Activated CD8-positive, alpha-beta memory T cell treated with anti-CD3 and anti-CD28 coated beads for 24 hours (primary cell): ENCODE measurements at places on chromosomes 13 and 19.
A peak's percentile ranks its signal among the peaks of the same experiment; 100 is the strongest.

DNA sequence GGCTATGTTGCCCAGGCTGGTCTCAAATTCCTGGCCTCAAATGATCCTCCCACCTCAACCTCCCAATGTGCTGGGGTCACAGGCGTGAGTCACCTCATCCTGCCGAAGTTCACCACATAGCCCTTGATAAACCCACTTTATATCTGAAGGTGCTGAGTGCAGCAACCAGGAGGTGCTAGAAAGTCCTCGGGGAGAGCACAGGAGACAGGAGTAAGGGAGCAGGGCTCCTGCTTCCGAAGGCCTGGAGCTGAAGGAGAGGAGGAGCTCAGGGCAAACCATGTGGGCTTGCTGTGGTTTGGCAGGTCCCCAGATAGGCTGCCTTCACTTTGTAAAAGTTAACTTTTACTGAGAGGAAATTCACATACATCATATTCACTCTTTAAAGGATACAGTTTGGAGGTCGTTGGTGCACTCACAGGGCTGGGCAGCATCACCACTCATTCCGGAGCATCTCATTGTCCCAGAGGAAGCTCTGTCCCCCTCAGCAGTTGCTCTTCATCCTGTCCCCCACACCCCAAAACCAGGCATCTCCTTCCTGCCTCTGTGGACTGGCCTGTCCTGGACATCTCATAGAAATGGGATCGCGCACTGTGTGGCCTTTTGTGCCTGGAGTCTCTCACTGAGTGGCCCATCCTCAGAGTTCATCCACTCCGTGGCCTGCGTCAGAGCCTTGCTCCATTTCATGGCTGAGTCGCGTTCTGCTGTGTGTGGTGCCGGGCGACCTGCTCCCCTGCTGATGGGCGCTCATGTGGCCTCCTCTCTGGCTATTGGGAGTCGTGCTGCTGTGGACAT lies 49.5 kb downstream of the KDM4B start:
- no peak for DNase-seq

- no peak for DNase-seq
Measured at GRCh38 chr13:26485786-26486185, 71.7 kb upstream of the WASF3 start.

DNA sequence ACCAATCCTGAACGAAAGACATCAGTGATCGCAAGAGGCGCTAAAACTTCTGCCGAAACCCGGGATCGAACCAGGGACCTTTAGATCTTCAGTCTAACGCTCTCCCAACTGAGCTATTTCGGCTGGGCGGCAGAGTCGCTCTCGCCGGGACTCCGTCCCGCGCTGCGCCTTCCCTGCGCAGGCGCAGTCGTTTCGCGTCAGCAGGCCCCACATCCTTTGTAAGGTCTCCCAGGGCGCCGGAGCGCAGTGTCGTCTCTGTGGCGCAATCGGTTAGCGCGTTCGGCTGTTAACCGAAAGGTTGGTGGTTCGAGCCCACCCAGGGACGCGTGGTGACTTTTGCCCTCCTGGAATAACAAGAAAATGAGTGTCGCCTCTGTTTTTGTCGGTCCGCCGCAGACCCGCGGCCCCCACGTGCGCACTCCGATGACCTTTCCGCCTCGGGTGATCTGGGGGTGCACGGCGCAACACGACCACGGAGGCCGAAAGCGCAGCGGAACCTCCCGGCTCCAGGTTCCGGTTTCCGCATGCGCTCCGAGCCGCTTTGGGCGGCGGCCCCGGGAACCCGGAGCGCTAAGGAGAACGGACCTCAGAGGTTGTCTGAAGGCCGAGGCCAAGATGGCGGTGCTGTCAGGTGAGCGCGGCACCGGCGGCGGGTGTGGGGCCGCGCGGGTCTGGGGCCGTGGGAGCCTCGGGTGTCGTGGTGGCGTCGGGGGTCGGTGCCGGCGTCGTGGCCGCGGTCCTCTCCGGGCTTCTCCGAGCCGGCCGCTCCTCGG lies at the start of gene NDUFS7:
Gene NDUFS7, plus strand, starts transcription at position 596 of the 773 bp plus-strand sequence. Its CDS starts 20 bp downstream, at position 616.
- DNase-seq, result peak; percentile 100

- no peak for DNase-seq
Measured at GRCh38 chr13:37918751-37919150, 49.2 kb upstream of the TRPC4 start.

DNA sequence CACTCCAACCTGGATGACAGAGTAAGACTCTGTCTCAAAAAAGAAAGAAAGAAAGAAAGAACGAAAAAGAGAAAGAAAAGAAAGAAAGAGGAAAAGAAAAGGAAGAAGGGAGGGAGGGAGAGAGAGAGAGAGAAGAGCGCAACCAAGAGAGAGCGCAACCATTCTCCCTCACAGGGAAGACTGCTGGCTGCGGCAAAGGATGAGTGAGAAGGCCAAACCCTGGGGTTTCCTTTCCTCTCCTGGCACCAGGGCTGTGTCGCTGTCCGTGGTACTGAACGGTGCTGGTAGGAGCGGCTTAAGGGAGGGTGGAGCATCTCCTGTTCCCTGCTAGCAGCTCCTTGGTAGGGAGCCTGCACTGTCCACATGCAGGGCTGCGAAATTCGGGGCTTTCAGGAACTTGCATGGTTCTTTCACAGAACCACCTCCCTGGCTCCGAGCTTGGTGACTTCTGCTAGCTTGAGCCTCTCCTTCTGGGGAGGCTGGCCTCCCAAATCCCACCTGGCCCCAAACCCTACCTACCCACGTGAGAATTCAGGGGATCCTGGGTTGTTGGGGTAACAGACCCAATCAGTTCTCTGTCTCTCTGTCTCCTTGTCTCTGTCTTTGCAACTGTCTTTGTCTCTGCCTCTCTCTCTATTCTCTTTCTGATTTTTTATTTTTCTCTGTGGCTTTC lies 51.1 kb upstream of the ZNRF4 start:
- peak; percentile 81 for DNase-seq

DNA sequence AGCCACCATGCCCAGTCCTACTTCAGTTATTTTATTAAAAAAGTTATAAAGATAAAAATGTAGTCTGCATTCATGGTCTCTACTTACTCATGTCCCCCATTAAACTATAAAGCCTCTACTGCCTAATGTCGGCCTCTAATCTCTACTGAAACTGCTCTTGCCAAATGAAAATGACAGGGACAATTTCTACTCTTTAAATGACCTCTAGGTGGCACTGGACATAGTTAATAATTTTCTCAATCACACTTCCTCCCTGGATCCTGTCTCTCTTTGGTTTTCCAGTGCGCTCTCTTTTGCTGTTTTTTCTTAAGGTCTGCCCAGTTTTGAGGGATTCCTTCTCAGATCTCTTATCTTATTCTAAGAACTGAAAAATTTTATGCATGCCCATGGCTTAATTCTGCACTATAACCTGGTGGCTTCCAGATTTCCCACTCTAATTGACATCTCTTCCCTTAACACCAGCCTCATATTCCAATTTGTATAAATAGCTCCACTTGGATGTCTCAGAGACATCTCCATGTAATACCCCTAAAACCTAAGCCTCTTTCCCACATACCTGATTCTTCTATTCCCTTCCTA lies 54.3 kb downstream of the MTMR6 start:
- DNase-seq, result no peak

GRCh38 chr13:42893214-42893671 lies 98.8 kb downstream of the EPSTI1 start:
- no peak for DNase-seq

DNA sequence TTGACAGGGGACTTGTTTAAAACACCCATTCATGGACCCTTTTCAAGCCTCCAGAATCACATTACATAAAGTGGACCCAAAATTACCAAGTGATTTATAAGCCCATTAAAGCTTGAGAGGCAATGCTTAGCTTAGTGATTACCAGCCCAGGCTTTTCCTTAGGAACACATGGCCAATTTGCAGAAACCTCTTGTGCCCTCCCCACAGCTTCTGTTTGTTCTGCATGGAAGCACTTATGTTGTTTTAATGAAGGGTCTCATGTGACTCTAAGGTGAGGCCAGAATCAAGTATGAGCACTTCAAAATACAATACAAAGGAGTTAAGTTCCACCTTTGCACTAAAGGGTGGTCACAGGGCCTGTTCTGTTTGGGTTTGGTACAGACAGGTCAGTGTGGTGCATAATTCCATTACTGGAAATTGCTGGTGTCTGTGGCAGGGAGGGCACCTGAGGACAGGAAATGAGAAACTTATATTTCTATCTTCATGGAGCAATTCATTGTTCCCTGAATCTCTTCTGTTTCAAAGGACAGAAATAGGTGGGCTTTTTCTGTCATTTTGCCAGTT lies 15.3 kb downstream of the ZNF486 start:
- no peak for DNase-seq

- no peak for DNase-seq
Measured at GRCh38 chr19:38557205-38557799, 60.5 kb downstream of the MAP4K1 start.

DNA sequence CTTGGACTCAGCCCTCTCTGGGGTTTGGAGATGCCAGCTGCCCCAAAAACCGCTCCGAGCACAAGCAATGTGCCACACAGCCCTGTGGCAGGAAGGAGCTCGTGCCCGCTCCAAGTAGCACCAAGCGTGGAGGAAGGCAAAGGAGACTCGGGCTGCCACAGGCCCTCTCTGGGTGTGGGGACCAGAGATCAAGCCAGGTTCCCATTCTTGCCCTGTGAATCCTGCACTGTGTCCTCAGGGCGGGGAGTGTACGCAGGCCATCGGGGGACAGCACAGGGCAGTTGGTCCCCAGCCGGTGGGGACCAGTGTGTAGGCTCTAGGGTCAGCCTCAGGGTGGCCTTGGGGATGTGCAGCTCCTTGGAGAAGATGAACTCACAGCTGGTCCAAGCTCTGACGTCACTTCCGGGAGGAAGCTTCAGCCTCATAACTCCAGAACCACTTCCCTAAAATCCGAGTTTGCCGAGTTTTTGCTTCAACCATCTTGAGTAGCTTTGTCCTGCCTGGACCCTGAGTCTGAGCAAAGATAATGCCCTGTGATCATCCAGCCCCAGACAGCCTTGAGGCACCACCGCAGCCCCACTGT lies 9.3 kb upstream of the CPAMD8 start:
- DNase-seq, result no peak

- DNase-seq, result no peak
Measured at GRCh38 chr13:31001647-31002046, 69.2 kb downstream of the TEX26 start.

DNA sequence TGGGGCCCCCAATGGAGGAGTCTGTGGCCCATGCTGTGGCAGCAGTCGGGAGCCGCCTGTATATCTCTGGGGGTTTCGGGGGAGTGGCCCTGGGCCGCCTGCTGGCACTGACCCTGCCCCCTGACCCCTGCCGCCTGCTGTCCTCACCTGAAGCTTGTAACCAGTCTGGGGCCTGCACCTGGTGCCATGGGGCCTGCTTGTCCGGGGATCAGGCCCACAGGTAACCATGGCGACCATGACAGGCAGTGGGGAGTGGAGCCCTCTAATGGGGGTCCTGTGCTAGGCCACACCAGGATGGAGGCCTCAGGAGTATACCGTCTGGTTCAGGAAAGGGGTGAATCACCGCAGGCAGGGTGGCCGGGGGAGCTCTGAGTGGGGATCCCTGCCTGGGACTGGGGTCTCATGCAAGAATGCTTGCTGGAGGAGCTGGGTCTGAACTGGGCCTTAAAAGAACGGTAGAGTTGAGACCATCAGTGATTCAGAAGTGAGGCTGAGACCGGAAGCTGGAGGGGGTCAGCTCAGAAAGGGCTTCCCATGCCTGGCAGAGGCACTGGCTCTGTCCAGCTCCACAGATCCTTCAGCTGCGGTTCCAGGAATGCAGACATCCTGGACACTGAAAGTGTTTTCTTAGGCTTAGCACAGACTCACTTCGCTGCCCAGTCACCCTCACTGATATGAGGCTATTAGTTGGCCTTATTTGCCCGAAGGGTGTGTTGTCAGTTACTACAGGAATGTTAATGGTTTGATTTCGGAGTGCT lies 29.1 kb downstream of the CNFN start:
- no peak for DNase-seq

- DNase-seq, result no peak
Measured at GRCh38 chr13:48720621-48721020, 66.9 kb downstream of the CYSLTR2 start.
